A172 (cell line): ENCODE measurements at places on chromosomes 2 and 18.

GRCh38 chr2:44934038-44934982, 7.2 kb upstream of the SIX3 start:
- no peak for DNase-seq

DNA sequence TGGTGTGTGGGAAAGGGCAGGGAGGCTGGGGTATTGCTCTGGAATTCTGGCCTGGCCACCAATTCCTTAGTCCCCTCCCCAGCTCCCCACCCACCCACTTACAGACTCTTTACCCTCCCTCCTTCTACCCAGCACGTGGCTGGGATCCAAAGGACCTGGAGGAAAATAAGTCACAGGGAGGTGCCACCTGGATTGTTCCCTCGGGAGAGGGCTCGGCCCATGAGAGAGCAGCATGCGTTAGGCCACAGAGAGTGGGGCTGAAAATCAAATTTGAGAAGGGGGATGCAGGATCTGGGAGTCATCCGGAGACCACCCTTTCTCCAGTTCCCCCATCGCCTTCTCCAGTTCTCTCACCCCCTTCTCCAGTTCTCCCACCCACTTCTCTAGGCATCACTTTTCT, 3.0 kb downstream of the ASPRV1 start:
- DNase-seq, result no peak

- no peak for DNase-seq
These were observed 72.9 kb upstream of the APCDD1 start for GRCh38 chr18:10381516-10381915.

GRCh38 chr2:53463806-53464726, 303.5 kb upstream of the CHAC2 start:
- DNase-seq, result no peak

- DNase-seq, result peak; percentile 97
These were observed 68.7 kb downstream of the PXDN start for GRCh38 chr2:1675633-1676032.

DNA sequence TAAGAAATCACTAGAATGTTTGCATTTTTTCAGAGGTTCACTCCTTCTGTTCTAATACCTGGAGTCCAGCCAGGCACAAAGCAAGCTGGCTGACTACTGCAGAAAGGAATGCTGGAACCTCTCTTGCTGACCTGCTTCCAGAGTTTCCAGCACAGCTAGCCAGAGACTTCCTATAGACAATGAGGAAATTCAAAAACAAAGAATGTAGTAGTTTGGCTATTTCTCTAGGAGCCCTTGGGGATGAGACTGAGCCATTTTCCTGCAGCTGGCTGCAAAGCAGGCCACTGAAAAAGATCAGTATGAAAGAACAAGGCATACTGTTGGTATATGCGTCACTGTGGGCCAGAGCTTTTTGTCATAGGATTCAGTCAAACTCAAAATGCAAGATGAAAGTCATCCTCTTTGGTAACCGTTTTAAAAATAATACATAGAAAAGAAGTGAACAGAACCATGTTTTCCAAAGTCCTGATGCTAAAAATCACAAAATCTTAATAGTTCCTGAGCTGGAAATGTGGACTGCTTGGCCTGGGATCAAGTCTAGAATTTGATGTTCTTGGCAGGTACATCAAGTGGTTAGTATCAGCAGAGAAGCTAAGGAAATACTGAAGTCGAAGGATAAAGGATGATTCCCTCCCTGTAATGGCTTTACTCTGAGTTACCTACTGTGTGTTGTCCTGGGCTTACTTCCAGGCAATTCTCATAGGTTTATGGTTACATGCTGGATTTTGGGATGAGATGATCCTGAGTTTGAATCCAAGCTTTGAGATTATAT, 9.0 kb upstream of the DSEL start:
- peak; percentile 81 for DNase-seq

DNA sequence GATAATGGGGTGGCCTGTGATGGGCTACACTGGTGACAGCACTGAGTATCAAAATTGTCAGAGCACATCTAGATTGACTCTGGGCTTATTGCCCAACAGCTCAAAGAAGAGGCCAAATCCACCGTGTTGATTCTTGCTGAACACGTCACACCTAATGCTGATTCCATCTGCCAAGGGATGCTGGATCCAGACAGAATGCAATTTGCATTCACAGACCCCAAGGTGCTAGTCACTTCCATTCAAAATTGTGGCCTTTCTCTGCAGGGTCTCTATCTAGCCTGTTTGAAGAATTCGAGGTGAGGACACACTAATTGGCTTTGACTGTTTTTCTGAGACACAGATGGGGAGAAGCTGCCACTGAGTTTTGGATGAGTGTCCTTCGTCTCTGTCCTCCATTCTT, 13.5 kb upstream of the GPR39 start:
- no peak for DNase-seq

DNA sequence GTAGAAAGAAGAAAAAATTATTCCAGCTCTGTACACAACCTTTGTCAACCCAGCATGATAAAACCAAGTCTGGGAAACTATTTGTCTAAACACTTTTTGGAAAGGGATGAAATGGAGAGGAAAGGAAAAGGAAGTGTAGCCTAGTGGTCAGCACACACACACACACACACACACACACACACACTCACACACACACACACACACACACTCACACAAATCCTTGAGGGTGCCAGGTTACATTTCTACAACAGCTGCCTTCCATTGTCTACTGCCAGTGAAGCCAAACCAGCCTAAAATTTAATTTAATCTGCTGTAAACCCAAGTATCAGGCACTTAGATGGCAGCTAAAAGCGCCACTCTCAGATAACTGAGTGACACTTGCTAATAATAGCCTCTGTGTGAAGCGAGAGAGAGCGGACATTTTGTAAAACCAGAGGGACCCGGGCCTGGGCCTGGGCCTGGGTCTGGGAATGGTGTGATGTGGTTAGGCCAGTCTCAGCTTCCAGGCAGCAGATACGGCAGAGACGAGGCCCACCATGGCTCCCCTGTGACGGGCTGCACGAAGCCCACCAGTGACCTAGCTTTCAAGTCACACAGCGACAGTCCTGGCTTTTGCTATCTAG, 32.4 kb downstream of the BCL11A start:
- no peak for DNase-seq

- no peak for DNase-seq
These were observed 31.8 kb downstream of the NCK2 start for GRCh38 chr2:105776560-105776928.
